ENCODE measurements at places on chromosomes 13 and 19.

DNA sequence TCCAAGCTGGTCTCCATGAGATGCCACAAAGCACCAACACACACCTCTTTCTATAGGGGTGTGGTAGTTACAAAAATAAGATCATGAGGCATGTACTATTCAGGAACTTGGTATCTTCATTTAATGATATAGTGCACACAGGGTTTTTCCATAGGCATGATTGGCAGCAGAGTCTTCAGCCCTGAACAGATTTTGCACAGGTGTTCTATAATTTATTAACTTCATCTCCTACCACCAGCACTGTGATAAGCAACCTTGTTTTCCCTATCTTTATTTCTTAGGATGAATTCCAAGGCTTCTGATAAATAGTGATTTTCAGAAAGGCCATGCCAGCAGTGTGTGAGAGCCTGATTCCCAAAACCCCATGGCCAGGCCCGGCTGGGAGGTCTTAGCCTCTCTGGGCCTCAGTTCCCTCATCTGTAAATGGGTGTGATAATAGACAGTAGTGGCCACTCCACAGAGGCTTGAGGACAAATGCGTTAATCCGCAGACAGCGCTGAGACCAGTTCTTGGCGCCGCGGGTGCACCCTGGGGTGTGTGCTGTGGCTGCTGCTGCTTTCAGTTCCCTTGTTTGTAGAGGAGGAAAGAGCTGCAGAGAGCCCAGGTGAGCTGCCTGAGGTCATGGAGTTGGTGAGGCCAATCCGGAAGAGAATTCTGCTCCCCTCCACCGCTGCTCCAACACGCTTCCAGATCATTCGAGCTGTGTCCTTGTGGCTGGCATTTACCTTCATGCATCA lies 33.1 kb downstream of the DHRS12 start:
- DNase-seq: no peak

DNA sequence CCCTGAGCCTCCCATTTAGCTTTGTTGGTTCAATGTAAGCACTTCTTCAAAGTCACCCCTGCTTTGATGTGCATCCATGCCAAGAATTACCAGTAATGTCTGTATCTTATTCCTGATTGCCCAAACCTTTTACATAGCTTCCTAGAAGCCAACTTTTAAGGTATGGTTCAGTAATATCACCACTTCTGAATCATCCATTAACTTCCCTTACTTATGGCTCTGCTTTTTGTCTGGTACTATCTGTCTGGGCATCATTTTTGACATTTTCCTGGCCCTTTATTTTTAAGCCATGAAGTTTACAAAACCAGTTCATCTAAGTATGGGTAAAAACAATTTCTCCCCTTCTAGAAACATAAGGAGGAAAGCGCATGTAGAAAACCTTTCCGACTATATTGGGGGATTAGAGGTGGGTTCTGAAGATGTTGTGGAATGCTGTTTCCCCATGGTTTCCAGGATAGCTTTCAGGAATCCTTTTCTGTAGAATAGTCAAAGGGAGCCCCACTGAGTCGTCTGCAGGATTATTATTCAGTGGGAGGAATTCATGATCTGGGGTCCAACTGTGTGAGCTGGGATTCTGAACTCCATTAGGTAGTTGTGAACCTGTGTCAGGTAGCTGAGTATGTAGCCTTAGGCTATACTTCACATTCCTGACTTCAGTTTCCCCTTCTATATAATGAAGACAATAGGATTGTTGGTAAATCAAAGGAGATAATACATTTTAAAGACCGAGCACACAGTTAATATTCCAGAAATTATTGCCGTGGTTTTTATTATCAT lies 163.8 kb downstream of the SUCLA2 start:
- no peak for DNase-seq

DNA sequence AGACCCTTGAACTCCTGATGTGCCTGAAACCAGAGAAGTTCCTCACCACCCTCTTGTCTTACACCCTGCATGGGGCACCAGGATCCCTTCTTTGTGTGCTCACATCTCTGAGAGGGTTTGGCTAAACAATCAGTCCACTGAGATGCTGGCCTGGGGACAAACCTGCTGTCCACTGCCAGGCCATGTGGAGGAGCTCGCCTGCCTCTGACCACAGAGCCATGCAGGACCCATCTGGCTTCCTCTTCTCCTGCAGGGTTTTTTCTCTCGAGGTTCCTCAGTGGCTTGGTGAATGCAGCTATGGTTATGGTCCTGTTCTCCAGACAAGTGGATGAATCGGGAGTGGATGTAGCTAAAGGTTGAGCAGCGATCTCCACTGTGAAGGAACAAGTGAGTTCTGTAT lies 49.1 kb upstream of the MEDAG start:
- no peak for DNase-seq

- DNase-seq: no peak
Observed at GRCh38 chr19:16383584-16384161, 59.0 kb downstream of the KLF2 start.

- DNase-seq: peak; percentile 55
Observed at GRCh38 chr19:19459707-19460251, 54.3 kb downstream of the GATAD2A start.

GRCh38 chr13:39283072-39283471 lies 244.8 kb downstream of the NHLRC3 start:
- DNase-seq: no peak

- DNase-seq: peak; percentile 97
Observed at GRCh38 chr19:13905634-13906520, at the start of the genes BRME1 and CC2D1A. Gene BRME1 (minus strand): TSS chr19:13906117. CDS start chr19:13904892, 1,225 bp downstream. Gene CC2D1A (plus strand): TSS chr19:13906201. CDS start chr19:13906442, 241 bp downstream.

- DNase-seq: no peak
Observed at GRCh38 chr19:16623066-16623465, 4.9 kb downstream of the MED26 start.

DNA sequence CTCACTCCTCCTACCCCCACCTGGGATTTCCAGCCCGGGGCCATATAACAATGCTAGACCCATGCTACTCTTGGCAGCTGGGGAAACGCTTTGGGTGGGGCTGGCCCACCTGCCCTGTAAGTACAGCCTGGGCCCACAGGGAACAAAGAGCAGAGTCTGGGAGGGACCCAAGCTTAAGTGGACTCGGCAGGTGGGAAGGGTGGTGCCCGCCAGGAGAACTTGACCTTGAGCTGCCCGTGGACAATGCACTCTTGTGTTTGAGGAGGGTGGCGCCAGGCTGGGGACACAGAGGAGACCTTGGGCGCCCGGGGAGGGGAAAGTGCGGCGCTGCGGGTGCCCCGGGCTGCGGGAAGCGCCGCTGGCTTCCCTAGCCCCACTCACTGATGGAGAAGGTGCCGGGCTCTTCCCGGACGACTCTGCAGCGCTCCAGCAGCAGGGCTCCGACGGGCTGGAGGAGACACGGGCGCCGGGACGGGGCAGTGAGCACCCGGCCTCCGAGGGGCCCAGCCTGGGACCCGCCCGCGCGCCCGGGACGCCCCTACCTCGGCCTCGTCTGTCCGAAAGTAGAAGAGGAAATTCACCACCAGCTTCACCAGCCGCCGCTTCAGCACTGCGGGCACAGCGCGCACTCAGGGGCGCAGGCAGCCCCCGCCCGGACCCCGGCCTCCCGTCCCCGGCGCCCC lies 607 bp downstream of the PLEKHJ1 start:
- DNase-seq: peak; percentile 43

DNA sequence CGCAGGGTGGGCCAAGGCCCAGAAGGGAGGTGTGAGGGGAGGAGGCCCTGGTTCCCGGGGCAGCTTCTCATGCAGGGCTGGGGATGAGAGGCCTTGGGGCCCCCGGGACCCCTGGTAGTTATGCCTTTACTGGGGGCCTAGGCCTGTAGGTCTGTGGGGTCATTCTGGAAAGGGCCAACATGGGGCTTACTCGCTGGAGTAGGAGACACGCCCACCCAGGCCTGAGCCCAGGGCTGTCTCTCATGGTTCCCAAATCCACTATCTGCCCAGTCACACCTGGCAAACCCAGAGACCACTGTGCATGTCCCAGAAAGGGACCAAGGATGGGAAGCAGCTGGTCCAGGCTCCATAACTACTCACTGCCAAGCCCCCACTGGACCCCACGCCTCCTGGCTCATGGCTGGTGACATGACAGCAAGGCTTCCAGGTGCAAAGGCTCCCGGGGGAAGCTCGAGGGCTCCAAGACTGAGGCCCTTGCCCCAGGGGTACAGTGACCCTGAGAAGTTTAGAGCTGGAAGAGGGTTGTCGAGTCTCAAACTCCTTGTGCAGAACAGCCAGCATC lies 64.2 kb upstream of the ATP12A start:
- DNase-seq: no peak

- no peak for DNase-seq
Observed at GRCh38 chr19:2805261-2805900, 14.3 kb upstream of the ZNF554 start.

- no peak for DNase-seq
Observed at GRCh38 chr13:94239135-94239534, 240.3 kb downstream of the DCT start.

GRCh38 chr19:40663695-40664692 lies 26.5 kb downstream of the NUMBL start:
- DNase-seq: no peak

DNA sequence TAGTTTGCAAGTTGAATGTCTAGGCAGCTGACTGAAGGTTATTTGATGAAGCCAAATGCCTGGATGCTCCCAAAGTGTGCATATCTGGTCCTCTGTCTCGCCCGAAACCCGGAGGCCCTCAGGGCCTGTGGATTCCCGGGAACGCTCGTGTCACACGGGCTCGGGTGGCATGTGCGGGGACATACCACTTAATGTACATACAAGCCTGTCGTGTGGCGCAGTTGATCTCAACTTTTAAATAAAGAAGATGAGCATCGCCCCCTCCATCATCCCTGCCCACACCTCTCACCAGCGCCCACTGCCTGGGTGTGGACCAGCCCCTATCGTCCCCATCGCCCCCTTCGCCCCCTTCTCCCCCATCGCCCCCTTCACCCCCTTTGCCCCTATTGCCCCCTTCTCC lies 33.9 kb downstream of the ATP11A start:
- DNase-seq: no peak

- peak; percentile 63 for DNase-seq
Observed at GRCh38 chr19:46678110-46678732, 17.2 kb upstream of the DACT3 start.

DNA sequence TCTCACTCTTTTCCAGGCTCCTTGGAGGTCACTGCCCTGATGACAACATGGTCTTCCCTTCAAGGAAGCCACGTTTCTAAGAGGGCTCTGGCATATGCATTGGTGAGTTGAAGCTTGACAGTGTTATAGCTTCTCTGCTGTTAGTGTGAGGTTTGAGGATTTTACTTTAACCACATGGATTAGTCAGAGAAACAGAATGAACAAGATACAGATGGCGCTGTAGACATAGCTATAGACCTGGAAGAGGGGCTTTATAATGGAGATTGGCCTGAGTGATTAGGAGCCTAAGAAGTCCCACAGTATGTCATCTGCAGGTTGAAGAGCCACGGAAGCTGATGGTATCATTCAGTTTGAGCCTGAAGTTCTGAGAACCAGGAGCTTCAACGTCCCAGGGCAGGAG lies 18.4 kb upstream of the URI1 start:
- DNase-seq: no peak

- no peak for DNase-seq
Observed at GRCh38 chr19:5445561-5446055, 9.6 kb upstream of the ZNRF4 start.

- no peak for DNase-seq
Observed at GRCh38 chr13:50366488-50367174, 351.4 kb downstream of the KCNRG start.

DNA sequence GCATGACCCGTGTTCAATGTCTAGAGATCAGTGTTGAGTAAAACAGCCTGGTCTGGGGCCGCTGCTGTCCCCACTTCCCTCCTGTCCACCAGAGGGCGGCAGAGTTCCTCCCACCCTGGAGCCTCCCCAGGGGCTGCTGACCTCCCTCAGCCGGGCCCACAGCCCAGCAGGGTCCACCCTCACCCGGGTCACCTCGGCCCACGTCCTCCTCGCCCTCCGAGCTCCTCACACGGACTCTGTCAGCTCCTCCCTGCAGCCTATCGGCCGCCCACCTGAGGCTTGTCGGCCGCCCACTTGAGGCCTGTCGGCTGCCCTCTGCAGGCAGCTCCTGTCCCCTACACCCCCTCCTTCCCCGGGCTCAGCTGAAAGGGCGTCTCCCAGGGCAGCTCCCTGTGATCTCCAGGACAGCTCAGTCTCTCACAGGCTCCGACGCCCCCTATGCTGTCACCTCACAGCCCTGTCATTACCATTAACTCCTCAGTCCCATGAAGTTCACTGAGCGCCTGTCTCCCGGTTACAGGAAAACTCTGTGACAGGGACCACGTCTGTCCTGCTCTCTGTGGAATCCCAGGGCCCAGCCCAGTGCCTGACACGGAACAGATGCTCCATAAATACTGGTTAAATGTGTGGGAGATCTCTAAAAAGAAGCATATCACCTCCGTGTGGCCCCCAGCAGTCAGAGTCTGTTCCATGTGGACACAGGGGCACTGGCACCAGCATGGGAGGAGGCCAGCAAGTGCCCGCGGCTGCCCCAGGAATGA lies 1.5 kb upstream of the CEACAM5 start:
- peak; percentile 71 for DNase-seq

DNA sequence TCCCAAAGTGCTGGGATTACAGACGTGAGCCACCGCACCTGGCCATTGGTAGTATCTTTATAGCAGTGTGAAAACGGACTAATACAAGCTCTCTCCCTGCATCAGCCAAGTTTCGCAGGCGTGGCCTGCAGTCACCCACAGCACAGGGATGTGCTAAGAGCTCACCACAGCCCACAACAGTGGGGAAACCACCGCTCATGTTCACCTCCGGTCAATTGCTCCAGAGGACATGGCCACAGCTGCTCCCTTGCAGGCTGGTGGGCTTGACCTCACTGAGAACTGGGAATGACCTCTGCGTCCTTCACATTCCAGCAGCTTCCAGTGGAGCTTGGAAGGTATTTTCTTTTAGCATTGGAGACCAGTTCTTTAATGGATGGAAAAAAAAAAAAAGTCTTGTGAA lies 156.4 kb downstream of the KCTD15 start:
- no peak for DNase-seq

Measured in stimulated activated CD4-positive, alpha-beta T cell treated with anti-CD3 and anti-CD28 coated beads, Interleukin-4, amount 100 ng/mL, for 1 hour (primary cell).